Activated T-helper 17 cell treated with anti-CD3 and anti-CD28 coated beads, Interleukin-2, amount 50 U/mL, for 72 hours (primary cell): ENCODE measurements at places on chromosomes 2 and 18.

DNA sequence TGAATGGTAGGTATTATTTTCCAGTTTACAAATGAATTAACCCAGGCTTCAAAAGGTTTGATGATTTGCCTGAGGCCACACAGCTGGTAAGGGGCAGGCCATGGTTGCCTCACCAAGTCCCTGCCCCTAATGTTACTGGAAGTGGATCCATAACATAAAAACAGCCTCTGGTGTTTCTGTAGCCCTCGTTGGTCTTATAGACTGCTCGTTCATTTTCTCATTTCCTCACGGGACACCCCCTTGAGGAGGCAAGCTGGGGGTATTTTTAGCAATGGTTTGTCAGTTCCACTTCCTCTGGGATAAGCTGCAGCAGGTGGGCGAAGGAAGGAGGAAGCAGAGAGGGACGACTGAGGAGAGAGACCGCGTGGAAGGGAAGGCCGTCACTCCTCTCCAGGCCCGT, 32.9 kb upstream of the NDUFV2 start:
- ATAC-seq, result no peak

- no peak for ATAC-seq
Measured at GRCh38 chr2:234768608-234769196, 183.1 kb upstream of the SH3BP4 start.

- ATAC-seq, result no peak
Measured at GRCh38 chr2:191234376-191234775, 10.8 kb upstream of the MYO1B start.

DNA sequence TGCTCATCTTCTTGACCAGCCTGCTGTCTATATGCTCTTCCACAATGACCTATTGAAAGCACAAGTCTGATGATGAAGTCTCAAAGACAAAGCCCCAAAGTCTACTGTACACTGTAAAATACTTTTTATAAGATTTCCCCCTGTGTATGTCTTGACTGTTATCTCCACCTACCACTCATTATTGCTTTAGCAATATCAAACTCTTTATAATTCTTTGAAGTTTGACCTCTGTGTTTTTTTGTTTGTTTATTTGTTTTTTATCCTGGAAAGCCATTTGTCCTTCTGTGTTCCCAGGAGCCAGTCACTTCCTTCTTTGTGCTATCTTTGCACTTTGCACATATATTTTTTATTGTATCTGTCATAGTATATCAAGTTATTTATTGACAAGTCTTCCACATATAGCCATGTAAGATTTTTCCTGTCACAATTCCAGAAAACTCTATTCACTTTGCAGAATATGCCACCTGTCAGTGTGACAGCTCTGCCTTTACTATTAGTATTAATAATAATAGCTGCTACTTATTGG, 66.3 kb downstream of the RND3 start:
- ATAC-seq, result no peak
